ENCODE measurements at places on chromosomes 12 and 14.
A peak's percentile ranks its signal among the peaks of the same experiment; 100 is the strongest.

GRCh38 chr14:93146119-93146518 lies 30.4 kb upstream of the ITPK1 start:
- DNase-seq, result no peak

DNA sequence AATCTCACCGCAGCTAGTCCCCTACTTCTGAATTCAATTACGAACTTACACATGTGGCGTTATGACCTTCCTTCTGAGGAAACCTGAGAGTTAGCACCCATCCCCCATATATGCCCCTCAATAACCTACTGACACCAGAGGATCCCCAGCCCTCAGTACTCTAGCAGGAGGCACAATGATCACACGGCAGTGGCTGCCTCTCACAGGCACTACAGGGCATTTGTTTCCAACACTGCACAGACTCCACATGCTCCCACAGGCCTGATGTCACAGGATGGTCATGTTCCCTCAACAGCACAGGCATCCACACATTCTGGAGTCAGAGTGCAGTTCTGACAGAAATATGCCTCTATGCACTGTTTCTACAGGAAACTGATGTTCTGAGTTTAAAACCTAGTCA lies 17.4 kb downstream of the PPP1CC start:
- no peak for DNase-seq

GRCh38 chr14:48349689-48350088 lies 674.3 kb upstream of the MDGA2 start:
- DNase-seq, result no peak

DNA sequence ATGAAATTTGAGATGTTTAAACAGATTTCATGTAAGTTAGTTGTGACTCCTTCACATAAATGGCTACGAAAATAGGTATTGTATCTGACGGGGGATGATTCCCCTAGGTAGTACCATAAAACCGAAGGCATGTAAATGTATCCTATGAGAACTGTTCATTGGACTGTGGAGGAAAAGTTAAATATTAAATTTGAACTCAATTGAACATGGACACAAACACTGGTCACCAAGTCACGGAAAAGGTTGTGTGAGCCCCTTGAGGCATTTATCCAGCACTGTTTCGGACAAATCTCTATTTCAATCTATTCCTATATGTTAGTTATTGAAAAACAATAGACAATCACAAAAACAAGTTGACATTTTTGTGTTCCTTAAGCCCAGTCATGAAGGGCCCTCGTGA lies 1014.3 kb upstream of the NOVA1 start:
- DNase-seq, result no peak

- DNase-seq, result no peak
Measured at GRCh38 chr12:131315601-131316000, 361.9 kb downstream of the ADGRD1 start.

DNA sequence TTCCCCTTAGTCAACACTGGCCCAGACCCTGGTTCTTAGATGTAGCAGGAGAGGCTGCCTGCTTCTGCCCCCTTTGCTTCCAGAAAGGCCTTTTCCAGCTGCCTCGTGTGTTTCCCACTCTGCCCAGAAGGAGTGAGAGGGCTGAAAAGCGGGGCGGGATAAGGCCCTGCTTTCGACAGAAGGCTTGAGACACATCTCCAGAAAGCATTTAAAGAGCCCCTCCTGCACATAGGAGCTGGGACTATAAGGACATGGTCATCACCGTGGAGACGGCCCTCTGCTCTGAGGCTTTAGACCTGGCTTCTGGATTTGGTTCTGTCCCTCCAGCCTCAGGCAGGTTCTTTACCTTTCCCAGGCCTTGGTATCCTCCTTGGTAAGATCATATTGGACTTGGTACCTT lies 11.9 kb downstream of the CALM1 start:
- DNase-seq, result no peak

- no peak for DNase-seq
Measured at GRCh38 chr12:51383269-51383905, 7.8 kb downstream of the GALNT6 start.

DNA sequence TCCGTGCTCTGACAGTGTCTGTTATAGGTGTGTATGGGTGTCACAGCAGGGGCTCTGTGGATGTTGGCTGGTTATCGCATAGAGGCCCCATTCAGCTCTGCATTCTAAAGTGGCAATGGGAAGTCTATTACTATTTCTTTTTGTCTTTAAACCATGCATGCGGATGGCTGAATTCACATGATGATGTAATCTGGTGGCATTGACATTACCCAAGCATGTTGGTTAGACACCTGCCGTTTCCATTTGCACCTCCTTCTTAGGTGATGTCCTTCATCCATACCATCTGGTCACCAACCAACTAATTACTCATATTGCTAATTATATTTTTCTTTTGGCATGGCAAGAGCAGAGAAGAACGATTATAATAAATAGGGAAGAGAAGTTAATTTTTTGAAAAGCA lies 270.8 kb upstream of the RGS6 start:
- no peak for DNase-seq

DNA sequence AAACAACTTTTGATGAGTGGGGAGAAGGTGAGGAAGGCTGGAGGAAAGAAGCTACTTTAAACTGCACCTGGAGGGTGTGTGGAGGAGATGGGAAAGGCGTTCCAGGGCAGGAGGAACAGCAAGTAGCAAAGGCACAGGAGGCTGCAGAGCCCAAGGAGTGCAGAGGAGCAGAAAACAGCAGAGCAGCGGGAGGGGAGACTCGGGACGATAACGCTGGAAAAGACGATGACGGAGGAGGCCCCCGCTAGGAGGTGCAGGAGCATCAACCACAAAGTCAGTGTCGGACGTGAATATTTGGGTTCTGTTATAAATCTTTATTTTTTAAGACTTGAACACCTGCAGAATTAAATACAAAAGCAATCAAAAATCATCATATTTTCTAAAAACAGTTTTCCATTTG lies 44.9 kb downstream of the LGMN start:
- DNase-seq, result no peak

DNA sequence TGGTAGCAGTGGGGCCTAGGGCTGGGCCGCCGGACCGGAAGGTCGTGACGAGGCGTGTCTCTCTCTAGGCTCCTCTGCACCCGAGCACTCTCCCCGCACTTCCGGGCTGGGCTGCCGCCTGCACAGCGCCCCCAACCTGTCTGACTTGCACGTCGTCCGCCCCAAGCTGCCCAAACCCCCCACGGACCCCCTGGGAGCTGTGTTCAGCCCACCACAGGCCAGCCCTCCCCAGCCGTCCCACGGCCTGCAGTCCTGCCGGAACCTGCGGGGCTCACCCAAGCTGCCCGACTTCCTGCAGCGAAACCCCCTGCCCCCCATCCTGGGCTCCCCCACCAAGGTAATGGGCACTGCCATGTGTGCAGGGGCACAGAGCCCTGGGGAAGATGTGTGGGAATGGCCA lies 13.3 kb upstream of the PUS1 start:
- DNase-seq, result no peak

DNA sequence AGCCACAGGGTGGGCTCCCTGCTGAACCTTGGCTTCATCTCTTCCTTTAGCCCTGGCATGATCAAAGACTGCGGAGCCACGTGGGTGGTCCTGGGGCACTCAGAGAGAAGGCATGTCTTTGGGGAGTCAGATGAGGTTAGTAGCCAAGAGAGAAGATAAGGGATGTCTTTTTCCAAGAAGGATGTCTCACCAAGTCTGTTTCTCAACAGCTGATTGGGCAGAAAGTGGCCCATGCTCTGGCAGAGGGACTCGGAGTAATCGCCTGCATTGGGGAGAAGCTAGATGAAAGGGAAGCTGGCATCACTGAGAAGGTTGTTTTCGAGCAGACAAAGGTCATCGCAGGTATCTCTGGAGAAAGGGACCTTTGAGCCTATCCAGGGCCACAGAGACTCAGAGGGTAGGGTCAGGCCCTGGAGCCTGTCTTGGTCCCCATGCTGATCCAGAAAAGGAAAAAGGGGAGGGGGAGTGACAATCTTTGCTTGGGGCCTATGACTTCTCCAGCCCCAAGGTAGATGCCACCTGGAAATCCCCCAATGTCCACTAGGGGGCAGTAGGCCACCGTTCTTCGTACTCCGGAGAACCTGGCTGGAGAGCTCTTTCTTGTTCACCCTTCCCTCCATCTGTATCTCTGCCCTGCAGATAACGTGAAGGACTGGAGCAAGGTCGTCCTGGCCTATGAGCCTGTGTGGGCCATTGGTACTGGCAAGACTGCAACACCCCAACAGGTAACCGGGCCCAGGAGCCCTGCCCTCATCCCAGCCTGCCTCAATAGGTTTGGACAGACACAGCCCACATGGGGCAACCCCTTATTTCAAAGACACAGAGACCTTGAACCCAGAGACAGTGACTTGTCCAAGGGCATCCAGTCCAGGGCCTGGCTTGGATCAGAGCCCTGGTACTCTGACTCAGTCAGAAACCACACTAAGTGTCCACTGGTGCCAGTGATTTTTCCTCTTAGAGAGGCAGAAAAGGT lies 2.0 kb downstream of the TPI1 start:
- DNase-seq, result peak; percentile 65

- DNase-seq, result no peak
Measured at GRCh38 chr14:95250140-95250769, 69.5 kb downstream of the CLMN start.

- no peak for DNase-seq
Measured at GRCh38 chr12:47346251-47347019, 266.7 kb upstream of the AMIGO2 start.

DNA sequence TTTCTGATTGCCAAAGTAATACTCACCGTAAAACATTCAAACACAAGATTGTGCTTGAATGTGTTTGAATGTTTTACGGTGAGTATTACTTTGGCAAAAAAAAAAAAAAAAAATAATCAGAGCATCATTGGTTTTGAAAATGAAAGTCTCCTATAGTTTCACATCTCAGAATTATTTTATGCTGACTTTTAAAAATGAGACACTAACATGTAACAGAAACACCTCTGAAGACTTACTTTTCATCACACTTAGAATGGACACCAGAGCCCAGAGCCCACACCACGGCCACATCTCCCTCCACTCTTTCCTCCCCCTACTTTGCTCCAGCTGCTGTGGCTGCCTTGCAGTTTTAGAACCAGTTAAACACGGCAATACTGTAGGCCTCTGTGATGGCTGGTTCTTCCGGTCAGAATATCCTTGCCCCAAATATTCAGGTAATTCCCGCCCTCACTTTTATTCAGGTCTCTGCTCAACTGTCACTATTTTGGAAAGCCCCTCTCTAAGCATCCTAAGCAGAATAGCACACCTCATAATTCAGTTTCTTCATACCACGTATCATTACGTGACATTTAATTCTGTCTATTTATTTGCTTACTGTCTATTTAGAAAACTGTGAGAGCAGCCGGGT lies 138.9 kb upstream of the MAX start:
- DNase-seq, result no peak

- no peak for DNase-seq
Measured at GRCh38 chr12:12265571-12266388, 1.1 kb downstream of the LRP6 start.

DNA sequence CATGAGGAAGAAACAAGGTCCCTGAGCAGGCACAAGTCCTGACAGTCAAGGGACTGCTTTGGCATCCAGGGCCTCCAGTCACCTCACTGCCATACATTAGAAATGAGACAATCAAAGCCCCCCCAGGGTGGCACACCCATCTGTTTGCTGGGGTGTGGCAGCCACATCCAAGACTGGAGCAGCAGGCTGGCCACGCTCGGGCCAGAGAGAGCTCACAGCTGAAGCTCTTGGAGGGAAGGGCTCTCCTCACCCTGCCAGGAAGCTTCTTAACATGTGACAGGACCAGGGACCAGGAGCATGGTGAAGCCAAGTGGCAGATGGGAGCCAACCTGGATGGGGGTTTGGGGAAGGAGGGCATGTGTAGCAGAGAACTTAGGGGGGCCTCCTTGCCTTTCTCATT lies 10.0 kb downstream of the CACNB3 start:
- no peak for DNase-seq

GRCh38 chr14:96250485-96250884 lies 5.5 kb upstream of the BDKRB1 start:
- DNase-seq, result no peak

DNA sequence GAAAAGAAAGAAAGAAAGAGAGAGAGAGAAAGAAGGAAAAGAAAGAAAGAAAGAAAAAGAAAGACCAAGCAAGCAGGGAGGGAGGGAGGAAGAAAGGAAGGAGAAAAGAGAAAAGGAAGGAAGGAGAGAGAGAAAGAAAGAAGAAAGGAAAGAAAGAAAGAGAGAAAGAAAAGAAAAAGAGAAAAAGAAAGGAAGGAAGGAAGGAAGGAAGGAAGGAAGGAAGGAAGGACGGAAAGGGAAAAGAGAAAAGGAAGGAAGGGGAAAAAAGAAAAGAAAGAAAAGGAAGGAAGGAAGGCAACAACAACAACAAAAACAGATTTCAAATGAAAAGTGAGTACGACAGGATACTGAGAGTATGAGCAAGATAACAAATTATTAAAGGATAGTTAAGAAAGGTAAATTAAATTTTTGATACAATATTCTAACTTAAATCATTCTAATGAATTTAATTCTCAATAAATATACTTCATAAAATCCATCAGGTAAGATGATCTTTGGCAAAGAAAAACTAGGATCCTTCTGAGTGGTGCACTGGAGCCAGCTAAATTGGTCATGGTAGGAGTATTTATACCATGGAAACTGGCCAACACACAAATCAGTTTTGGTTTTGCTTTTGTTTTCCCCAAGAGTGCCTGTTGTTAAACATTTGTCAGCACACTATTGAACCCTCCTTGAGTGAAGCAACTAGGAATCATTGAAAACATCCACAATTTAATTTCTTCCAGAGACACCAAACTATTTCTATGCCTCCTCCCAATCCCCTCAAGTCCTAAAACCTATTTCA lies 56.1 kb upstream of the DYRK2 start:
- no peak for DNase-seq

GRCh38 chr14:96194657-96195431 lies 9.8 kb upstream of the BDKRB2 start:
- DNase-seq, result no peak

Data from hippocampal formation (tissue), 2 donors.